ENCODE measurements at places on chromosomes 7 and 10.

- no peak for DNase-seq
These were observed 52.3 kb upstream of the ARMC3 start for GRCh38 chr10:22875581-22875980.

- no peak for DNase-seq
These were observed 38.0 kb upstream of the TRUB1 start for GRCh38 chr10:114899982-114900381.

DNA sequence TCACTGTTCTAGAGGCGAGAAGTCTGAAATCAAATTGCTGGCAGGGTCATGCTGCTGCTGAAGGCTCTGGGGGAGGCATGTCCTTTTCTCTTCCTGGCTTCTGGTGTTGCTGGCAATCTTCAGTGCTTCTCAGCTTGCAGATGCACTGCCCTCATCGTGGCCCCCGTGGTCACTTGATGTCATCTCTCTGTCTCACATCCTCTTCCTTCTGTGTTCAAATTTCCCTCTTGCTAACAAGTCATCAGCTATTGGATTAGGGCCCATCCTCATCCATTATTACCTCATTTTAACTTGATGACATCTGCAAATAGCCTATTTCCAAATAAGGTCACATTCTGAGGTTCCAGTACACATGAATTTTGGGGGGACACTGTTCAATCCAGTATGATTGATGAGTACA is 36.6 kb upstream of the SRGN start:
- no peak for DNase-seq

GRCh38 chr7:124720195-124720594 is 45.4 kb downstream of the GPR37 start:
- DNase-seq, result no peak

DNA sequence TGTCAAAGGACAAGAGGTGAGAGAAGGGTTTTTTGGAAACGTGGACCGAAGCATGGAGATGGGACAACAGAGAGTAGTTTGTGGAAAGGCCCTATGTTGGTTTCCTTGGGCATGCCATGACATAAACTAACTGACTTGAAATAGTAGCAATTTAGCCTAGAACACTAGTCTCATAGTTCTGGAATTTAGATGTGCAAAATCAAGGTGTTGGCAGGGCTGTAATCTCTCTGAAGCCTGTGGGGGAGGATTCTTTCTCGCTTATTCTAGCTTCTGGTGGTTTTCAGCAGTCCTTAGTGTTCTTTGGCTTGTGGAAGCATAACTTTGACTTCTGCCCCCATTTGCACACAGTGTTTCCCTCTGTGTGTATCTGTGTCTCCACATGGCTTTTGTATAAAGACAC is 283.4 kb downstream of the GFRA1 start:
- no peak for DNase-seq

GRCh38 chr10:58952747-58953466 is 223.5 kb upstream of the PHYHIPL start:
- DNase-seq, result no peak

All from activated CD4-positive, alpha-beta T cell treated with anti-CD3 and anti-CD28 coated beads for 24 hours (primary cell).